LNCaP clone FGC (cell line): ENCODE measurements at places on chromosomes 13 and 19.

- peak; percentile 86 for DNase-seq
These were observed 20.1 kb downstream of the PLEKHF1 start for GRCh38 chr19:29685326-29685725.

- no peak for DNase-seq
These were observed 42.7 kb downstream of the MPHOSPH8 start for GRCh38 chr13:19676168-19676567.

DNA sequence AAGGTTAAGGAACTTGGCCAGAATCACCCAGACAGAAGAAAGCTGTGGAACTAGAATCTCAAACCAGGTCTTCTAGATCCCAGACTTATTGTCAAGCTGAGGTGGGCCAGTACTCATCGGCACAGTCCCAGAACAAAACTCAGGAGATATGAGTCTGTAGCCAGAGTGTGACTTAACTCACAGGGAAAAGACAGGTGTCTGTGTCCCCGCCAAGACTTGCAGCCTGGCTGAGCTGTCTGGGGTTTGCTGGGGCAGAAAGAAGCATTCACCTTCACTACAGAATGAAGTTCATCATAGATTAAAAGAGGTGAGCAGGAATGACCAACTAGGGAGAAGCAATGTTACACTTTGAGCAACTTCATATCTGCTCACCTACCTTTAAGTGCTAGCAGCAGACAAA lies 257.2 kb downstream of the FOXO1 start:
- no peak for DNase-seq

- DNase-seq = no peak
These were observed 12.7 kb upstream of the ZNF121 start for GRCh38 chr19:9597027-9597426.

GRCh38 chr13:101521371-101521770 lies 68.9 kb downstream of the ITGBL1 start:
- DNase-seq = no peak

GRCh38 chr19:47582320-47582909 lies 9.5 kb upstream of the ZNF541 start:
- DNase-seq = no peak

DNA sequence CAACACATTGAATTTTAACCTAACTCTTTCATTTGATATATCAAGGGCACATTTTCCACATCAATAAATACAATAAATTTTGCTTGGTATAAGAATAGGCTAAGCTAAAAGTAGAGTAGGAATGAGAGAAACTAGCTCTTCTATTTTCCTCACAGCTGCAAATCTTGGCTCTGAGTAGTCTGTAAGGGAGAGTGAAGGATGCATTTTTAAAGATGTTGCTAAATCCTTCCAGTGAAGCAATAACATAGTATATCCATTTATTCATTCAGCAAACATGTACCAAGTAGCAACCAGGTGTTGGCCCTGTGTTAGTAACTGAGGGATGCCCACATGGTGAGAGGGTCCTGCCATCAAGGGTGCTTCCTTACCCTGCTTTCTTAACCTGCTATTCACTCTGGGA lies 799.9 kb downstream of the PCDH9 start:
- no peak for DNase-seq

DNA sequence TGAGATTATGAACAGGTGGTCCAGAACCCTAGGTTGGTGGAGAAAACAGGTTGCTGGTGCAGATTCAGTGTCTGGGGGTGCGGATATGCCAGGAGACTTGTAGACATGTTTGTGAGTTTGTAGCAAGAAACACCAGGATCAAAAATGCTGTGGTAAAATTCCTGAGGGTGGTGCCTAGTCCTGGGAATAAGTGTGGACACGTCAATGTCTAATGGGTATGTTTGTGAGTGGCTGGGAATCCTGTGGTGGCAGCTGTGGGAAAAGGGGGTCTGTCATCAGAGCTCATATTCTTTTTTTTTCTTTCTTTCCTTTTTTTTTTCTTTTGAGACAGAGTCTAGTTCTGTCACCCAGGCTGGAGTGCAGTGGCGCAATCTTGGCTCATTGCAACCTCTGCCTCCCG lies 7.2 kb downstream of the ZNF708 start:
- DNase-seq = no peak

DNA sequence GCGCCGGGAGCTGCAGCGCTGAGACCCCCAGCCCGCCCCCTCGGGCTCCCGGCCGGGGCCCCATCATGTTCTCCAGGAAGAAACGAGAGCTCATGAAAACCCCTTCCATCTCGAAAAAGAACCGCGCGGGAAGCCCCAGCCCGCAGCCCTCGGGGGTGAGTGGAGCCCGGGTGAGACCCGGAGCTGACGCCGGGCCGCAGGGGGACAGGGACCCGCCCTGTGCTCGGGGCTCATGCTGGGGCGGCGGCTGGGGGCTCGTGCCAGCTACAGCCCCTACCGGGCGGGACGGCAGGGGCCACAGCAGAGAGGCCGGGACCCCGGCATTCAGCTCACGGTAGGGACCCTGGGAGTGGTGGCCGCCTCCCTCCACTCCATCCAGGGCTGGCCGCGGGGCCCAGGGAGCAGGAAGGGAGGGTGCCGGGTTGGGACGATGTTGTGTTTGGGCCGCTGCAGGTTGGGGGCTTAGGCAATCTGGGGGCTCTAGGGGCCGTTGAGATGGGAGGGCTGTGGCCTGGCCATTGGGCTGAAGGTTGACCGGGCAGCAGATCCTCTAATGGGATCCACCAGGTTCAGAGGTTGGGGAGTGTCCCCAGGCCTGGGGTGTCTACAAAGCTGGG lies 482 bp downstream of the ARHGAP45 start:
- DNase-seq = no peak

DNA sequence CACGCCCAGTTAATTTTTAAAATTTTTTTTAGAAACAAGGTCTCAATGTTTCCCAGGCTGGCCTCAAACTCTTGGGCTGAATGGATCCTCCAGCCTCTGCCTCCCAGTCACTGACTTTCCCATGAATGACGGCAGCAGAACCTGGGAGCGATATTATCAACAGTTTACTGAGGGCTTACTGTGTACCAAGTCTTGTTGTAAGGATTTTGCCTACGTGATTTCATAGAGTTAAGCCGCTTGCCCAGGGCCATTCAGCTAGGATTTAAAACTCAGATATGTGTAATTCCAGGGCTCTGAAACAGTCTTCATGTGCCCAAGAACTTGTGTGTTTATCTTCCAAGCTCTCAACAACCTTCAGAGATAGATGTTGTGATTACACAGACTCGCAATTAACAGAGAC lies 6.0 kb upstream of the KXD1 start:
- DNase-seq = no peak

- no peak for DNase-seq
These were observed 2.1 kb downstream of the NDUFS7 start for GRCh38 chr19:1385816-1386215.

DNA sequence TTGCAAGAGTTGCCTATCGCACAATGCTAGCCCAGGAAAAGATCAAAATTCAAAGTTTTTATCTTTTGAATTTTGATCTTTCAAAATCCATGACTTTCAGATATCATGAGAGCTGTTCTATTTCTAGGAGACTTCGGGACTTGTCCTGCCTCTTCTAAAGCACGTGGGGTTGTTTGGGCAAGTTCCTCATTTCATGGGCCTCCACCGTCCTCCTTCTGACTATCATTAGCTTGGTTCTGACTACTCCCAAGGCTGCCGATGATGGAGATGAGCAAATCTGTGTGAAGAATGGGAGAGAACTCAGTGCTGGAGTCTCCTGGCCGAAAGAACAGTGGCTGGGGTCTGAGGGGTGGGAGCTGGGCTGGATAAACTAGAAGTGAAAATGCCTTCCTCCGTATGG lies 86.5 kb downstream of the COL4A1 start:
- DNase-seq = no peak

DNA sequence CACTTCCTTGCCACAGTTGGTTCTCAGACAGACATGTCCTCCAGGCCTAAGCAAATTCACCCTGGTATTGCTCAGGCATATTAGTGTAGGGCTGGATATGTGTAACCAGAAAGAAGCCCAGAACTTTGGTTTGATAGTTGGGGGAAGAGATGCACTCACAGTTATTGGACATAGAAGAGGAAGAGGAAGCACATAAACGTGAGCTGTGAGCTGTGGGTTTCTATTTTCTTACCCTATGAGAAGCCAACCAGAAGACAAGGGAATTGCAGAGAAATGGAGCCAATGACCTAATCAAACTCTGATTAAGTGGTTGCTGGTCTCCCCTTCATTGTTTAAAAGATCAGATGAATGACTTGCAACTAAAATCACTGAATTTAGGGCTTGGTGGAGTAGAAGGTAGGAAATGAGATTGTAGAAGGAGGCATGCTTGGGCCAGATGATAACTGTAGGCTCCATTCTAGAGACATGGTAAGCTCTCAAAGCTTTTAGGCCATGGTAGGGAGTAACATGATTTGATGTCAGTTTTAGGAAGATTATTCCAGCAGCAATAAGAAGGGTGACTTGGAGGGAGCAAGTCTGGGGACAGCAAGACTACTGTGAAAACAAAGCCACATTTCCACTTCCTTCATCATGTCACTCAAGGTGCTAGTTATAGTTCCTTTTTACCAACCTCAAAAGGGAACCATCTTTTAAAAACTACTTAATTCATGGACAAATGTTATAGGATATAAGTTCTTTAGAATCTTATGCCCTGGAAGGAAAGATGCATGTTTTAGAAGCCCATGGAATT lies 24.1 kb upstream of the WDFY2 start:
- DNase-seq = no peak

DNA sequence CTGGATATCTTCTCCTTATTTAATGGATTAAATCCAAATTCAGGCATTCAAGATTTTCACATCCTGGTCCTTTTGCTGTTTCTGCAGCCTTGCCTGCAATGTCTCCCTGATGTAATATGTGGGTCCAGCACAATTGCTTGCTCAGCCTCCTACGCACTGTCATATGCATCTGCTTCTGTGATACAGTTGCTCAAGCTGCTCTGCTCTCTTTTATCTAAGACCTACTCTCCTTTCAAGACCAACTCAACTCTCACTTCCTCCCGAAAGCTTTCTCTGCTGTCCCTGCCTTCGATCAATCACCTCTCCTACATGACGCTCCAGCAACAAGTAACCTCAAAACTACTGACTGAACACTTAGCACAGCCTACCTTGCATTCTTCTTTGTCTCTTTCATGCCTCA lies 138.2 kb downstream of the DCLK1 start:
- DNase-seq = no peak

- DNase-seq = no peak
These were observed 9.5 kb downstream of the IL17D start for GRCh38 chr13:20713014-20713376.

DNA sequence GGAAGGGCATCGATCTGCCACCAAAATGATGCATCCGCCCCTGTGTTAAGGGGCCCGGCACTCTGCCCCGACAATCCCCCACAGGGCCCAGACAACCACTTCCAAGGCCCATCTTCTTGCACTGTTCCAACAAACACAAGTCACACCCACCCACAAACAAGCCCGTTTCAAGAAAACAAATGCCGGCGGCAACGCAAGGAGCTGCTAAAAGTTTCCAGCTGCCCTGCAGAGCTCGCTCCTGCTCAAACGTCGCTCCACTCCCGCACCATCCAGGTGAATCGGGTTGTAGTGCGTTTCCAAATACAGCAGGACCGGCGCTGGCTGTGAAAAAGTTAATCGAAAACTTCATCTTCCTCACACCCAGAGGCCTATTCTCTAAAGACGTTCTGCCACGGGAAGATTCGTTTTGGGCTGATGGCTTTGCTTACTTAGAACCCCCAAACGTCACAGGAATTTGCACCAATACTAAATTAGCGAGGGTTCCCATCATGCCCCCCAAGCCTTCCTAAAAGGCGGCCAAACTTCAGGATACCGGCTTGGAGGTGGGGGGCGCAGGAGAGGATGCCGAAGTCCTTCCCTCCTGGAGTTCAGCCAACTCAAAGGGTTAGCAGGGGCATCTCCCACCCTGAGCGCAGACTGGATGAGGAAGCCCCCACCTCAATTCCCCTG lies 107.4 kb upstream of the DOCK9 start:
- DNase-seq = no peak

GRCh38 chr13:29453617-29454011 lies 141.9 kb downstream of the SLC7A1 start:
- no peak for DNase-seq

GRCh38 chr13:50766013-50766412 lies 77.5 kb downstream of the DLEU7 start:
- no peak for DNase-seq

DNA sequence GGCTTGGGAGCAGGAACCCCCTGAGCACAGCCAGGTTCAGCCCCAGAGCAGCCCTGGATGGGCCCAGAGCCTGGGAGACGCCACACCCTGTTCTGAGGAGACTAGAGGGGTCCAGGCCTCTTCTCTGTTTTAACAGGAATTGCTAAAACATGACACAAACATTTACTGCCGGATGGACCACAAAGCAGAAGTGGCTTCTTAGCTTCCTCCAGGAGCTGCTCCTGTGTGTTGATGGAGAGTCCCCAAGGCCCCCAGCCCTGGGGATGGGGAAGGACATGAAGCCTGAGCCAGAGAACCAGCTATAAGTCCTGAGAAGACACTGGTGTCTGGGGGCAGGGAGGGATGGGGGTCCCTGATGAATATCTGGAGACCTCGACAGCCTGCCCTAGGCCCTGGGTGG lies 14.6 kb downstream of the CEACAM3 start:
- no peak for DNase-seq

GRCh38 chr13:75829830-75830229 lies 193.7 kb downstream of the LMO7 start:
- no peak for DNase-seq

DNA sequence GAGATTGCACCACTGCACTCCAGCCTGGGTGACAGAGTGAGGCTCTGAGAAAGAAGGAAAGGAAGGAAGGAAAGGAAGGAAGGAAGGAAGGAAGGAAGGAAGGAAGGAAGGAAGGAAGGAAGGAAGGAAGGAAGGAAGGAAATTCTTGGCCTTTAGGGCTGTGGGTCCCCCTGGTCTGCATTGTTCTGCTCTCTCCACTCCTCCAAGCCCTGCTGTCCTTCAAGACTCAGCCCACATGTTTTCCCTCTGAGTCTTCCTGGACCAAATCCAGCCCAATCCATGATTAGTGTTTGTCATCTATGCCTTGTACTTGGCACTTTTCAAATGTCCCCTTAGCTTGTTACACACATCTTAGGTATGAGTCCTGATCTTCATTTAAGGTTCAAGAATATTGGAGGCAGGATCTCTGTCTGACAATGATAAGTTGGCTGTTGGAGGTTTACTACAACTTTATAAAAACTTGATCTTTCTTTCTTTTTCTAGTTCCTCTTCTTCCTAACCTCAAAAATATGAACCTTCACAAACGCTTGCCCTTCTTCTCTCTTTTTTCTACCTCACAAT lies 48.8 kb upstream of the INTS6 start:
- DNase-seq = no peak
